Kasumi-1 (cell line): ENCODE measurements at places on chromosomes 2 and 18.

GRCh38 chr18:9062418-9062751 lies 40.1 kb upstream of the NDUFV2 start:
- DNase-seq, result no peak

DNA sequence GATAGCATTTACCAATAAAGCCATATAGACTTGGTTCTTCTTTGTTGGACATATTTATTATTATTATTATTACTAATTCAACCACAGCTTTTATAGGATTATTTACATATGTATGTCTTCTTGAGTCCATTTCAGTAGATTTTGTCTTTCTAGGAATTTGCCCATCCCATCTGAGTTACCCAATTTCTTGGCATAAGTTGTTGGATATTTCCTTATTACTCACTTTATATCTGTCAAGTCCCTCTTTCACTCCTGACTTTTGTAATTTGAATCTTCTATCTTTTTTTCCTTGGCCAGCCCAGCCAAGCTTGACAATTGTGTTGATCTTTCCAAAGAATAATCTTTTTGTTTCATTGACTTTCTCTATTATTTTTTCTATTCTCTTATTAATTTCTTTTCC lies 543.7 kb downstream of the SUCLG1 start:
- no peak for DNase-seq

GRCh38 chr2:219309278-219309677 lies at the start of gene PTPRN:
PTPRN (minus strand) TSS chr2:219309401; CDS start chr2:219309332, 69 bp downstream.
- no peak for DNase-seq

- DNase-seq, result no peak
Observed at GRCh38 chr2:151733771-151734672, at the start of gene NEB. NEB (minus strand) TSS chr2:151734476; CDS start chr2:151733156, 1,320 bp downstream.

DNA sequence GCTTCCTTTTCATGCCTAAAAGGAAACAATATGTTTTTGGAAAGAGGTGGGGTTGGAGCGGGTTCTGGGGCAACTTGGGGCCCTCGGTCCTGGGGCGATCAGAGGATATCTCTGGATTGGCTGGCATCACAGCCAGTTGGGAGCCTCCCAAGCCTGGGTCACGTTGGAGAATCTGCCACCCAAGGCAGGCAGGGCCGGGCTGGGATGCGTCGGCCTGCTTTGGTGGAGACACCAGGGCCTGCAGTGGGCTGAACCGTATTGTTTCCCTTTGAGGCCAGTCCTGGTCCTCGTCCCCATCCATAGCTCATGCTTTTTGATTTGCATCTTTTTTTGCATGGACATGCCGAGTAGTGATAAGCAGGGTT lies 235.8 kb downstream of the ATAD2B start:
- DNase-seq, result no peak

DNA sequence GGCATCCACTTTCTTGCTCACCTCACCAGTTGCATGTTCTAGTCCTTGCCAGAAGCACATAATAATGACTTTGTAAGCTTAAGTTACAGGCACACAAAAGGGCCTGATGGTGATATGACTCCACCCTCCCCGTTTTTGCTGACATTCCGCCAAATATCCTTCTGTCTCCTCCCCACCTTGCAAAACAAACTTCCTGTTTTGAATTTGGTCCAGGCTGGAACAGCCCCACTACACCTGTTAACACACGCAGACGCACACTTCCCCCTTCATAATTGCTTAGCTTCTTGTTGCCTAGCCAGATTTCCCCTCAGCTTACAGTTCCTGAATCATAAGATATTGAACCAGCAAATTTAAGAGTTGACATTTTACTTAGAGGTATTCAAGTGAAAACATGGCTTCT lies at the start of gene MGAT5:
MGAT5 (plus strand) TSS at position 269 of the 400 bp plus-strand sequence. CDS start 332 bp downstream, outside the sequence.
- no peak for DNase-seq

GRCh38 chr2:230905448-230906421 lies 19.3 kb downstream of the GPR55 start:
- no peak for DNase-seq

- DNase-seq, result no peak
Observed at GRCh38 chr2:10002681-10003080, 40.7 kb upstream of the KLF11 start.

DNA sequence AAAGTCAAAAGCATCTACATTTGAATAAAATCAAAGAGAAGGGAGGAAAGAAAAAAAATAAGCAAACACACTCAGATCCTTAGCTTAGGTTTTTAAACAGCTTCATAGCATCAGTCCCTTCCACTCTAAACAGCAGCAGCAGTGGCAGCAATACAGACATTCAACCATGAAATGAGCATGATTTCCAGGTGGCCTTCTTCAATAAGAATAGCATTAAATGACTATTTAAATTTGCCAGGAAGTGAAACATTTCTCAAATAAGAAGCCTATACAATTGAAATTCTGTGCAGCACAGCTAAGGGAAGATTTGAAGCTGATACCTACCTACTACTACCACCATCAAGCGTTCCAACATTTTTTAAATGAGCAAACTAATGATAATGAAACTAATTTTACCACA lies 138.1 kb upstream of the REG3G start:
- no peak for DNase-seq

- no peak for DNase-seq
Observed at GRCh38 chr2:38905251-38905650, 15.6 kb downstream of the ARHGEF33 start.

- no peak for DNase-seq
Observed at GRCh38 chr18:32822197-32822596, 49.4 kb upstream of the KLHL14 start.

DNA sequence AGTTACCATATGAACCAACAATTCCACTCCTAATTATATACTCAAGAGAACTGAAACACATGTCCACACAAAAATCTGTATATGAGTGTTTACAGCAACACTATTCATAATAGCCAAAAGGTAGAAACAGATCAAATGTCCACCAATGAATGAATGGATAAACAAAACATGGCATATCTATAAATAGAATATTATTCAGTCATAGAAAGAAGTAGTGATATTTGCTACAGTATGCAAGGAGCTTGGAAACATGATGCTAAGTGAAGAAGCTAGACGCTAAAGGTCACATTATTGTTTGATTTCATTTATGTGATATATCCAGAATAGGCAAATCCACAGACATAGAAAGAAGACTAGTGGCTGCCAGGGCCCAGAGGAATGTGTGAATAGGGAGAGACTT lies 92.0 kb downstream of the RTTN start:
- DNase-seq, result no peak

DNA sequence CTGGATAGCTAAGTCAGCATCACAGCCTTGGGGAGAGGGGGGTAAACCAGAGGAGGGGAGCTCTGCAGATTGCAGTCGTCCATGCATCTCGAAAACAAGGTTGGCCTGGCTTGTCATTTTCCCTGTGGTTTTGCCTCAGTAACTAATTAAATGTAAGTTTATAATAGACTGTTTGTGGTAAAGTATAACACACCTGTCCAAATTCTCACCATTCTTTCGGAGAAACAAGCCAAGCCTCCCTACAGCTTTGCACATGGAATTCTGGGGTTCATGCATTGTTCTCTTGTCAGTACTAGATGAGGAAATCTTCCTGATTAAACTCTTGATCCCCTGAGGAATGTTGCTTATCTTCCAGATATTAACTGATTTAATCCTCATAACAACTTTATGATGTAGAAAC lies 1065.2 kb upstream of the FAM98A start:
- DNase-seq, result no peak

DNA sequence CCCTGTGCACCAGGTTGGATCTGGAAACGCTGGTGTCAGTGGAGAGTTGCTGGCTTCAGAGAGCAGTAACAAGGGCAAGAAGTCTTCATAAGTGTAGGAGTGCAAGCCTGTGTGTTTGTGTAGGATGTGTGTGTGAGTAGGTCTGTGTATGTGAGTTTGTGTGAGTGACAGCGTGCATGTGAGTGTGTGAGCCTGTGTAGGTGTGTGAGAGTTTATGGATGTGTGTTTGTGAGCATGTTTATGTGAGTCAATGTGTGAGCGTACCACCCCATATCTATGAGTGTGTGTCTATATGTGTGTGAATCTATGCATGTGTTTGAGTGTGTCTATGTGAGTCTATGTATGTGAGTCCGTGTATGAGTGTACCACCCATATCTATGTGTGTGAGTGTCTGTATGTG lies 86.5 kb upstream of the ATG16L1 start:
- DNase-seq, result no peak

GRCh38 chr2:201358684-201359083 lies 1.5 kb upstream of the FLACC1 start:
- no peak for DNase-seq

DNA sequence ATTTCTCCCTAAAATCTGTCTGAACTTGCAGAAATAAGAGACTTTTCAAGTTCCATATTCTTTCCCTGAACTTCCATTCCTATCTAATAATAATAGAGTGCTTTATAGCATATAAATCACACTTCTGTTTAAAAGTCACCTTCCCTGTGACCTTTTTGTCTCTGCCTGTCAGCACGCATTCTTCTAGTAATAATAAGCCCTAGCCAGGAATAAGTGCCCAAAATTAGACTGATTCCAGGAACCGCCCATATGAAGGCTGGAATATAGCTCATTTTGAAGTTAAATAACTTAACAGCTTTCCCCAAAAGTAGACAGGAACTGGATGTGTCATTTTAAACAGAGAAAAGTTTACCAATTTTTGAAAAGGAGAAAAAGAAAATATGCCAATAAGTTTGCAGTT lies 576.5 kb downstream of the EPHA4 start:
- no peak for DNase-seq

- DNase-seq, result no peak
Observed at GRCh38 chr2:206543073-206543472, 99.2 kb upstream of the FAM237A start.

DNA sequence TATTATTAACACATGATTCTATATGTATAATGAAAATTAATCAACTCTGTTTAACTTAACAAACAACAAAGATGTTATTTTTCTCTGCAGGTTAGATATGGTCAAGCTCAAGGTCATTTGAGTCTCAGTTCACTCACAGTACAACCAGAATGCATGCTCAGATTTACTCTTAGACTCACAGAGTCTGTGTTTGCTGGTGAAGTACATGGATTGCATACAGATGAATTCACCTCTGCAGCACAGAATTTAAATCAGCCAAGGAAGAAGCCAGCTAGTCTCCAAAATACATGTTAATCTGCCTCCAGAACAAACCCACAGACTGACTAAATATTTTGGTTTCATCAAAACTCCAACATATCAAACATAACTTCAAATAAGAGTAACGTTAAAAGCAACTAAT lies 424.5 kb downstream of the RAD51AP2 start:
- DNase-seq, result no peak

- no peak for DNase-seq
Observed at GRCh38 chr18:13246121-13246520, 27.6 kb downstream of the LDLRAD4 start.

GRCh38 chr2:95074663-95075439 lies 46.8 kb downstream of the MRPS5 start:
- no peak for DNase-seq

DNA sequence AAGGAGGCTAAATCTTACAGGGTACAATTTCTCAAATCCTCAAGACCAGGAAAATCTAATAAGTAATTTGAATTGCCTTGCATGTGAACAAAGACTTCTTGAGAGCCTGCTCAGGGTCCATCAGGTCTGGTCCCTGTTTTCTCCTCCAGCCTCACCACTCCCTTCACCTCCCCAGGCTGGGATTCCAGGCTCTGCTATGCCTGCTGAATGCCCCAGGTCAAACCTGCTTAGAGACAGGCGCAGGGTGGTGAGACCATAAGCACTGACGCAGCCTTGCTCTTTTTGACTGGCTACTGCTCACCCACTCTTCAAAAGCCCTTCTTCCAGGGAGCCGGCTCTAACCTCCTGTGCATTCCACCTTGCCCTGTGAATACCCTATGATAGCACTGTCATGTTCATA lies 356.4 kb upstream of the ACVR2A start:
- no peak for DNase-seq

GRCh38 chr2:215920244-215921100 lies 92.9 kb downstream of the MREG start:
- peak; percentile 48 for DNase-seq

GRCh38 chr2:234038076-234038802 lies 12.3 kb upstream of the SPP2 start:
- no peak for DNase-seq

DNA sequence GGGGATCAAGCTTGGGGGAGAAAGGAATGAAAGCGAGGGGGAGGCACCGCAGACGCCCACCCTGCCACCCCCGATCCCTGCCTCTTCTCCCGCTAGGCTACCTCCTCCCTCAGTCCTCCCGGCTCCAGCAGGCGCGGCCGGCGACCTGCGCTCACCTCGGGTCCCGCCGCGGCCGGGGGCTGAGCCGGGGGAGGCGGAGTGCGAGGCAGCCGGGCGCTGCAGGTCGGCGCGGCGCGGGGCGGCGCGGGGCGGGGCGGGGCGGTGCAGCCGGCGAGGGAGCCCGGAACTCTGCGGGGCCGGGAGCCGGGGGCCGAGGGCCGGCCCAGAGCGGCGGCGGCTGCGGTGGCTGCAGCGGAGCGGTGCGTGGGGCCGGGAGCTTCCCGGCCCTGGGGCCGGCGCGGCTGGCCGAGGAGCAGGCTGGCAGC lies 477 bp downstream of the ACVR1 start:
- DNase-seq, result no peak

- no peak for DNase-seq
Observed at GRCh38 chr18:40812981-40813515, 1142.0 kb upstream of the PIK3C3 start.

DNA sequence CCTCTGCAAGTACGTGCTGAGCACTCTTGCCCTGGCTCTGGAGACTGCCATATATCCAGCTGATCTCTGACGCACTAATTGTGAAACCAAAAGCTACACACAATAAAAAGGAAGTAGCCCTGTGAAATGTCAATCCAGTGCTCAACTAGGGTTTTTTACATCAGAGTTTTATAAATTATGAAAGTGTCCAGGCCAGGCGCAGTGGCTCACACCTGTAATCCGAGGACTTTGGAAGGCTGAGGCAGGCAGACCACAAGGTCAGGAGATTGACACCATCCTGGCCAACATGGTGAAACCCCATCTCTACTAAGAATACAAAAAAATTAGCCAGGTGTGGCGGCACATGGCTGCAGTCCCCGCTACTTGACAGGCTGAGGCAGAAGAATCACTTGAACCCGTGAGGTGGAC lies 24.5 kb upstream of the PEX13 start:
- DNase-seq, result peak; percentile 13

GRCh38 chr2:194004590-194005206 lies 1652.3 kb upstream of the SLC39A10 start:
- no peak for DNase-seq

DNA sequence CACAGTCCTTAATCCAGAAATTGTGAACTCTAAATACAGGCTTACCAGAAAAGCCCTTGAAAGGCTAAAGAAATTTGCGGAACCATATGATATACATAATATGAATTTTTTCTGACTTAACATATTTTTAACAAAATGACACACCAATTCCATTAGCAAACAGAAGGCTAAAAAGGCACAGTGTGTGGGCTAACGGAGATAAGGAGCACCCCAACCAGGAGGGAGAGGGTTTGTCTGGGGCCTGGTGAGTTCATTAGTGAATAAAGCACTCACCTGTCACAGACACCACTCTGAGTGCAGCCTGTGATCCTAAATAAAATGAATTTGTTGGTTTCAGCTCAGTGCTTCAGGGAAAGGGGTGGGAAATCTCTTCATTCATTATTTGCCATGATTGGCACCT lies 2.7 kb upstream of the FECH start:
- no peak for DNase-seq

DNA sequence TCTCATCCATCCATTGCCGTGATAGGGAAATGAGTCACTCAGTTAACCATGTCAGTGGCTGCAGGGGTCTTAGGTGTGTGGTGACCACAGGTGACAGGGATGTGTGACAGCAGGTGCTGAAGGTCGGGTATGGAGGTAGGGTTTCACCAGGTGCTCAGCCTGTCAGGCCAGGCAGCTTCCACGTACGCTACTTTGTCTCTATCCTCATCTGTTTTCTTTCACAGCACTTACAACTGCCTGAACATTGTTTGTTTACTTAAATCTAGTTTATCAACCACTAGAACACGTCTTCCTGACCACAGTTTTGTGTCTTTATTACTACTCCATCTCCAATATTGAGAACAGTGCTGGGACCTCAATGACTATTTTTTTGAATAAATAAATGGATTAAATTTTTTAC lies 11.4 kb upstream of the UXS1 start:
- DNase-seq, result no peak
